GM23338 (cell line): ENCODE measurements at places on chromosomes 4 and X.

GRCh38 chr4:87057835-87058355 is 123.1 kb downstream of the AFF1 start:
- no peak for DNase-seq

DNA sequence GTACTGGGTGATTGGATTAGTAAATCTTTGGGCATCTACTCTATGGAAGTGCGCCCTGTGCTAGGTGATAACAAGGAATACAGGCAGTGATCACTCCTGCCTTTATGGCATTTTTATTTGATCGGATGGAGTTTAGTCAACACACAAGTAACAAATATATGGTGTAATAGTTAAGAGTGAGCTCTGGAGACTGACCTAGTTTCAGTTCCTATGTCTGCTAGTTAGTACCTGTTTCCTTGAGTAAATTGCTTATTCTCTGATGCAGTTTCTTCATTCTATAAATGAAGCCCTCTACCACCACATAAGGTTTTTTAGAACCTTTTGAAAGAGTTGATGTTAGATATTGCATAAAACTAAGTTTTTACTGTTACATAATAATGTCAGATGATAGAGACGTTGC is 134.6 kb downstream of the KDM6A start:
- no peak for DNase-seq

GRCh38 chr4:67366311-67366861 is 178.9 kb downstream of the CENPC start:
- DNase-seq = no peak

GRCh38 chr4:1405254-1405635 is 997 bp downstream of the NKX1-1 start:
- DNase-seq = no peak

DNA sequence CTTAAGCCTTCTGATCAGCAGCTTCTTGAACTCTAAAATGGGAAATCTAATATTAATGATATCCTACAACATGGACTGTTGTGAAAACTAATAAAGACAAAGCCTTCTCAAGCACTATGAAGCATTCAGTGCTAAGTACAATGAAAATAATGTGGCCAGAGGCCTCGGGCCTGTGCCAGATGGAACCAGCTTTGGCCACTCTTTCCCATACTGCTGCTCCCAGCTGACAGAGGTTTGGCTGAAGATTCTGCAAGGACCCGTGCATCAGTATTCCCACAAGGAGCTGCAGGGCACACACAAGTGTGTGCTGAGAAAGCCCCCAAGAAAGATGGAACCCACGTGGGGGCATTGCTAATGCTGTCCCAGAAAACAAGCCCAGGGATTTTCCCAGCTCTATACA is 60.5 kb upstream of the RPL34 start:
- no peak for DNase-seq
